Cardiac fibroblast (primary cell): ENCODE measurements at places on chromosomes 3 and 15.

DNA sequence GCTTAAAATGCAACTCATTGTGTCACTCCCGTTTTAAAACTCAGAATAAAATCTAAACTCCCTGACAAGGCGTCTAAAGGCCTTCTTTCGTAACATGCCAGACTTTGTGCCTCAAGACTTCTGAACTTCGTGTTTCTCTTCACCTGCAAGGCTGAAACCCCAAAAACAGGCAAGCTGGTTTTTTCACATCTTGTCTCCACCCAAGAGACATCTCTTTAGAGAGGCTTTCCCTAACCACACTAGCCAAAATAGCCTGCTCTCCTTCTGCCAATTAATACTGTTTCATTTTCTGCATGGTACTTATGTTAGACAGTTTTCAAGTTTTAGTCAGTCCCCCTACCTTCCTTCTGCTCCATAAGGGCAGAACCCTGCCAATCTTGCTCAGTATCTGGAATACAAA, 41.6 kb downstream of the RAF1 start:
- DNase-seq, result no peak

- peak; percentile 76 for DNase-seq
These were observed 682 bp downstream of the CLDND1 start for GRCh38 chr3:98521897-98522543.

DNA sequence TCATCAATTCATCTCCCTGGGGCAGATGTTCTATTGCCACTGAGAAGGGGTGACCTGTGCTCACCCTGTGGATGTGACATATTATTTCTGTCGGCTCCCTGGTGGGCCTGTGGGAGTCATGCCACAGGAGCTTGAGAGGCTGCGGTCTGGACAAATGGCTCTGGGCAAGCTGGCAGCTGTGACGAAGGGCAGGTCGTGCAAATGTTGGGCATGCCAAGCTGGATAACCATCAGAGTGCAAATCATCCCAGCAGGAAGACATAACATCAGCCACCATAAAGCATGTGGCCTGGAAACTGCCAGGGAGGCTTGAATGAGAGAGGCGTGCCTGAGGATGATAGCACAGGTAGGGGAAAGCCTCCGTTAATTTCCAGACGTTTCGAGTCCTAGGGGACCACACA, 45.3 kb upstream of the FAM3D start:
- no peak for DNase-seq

DNA sequence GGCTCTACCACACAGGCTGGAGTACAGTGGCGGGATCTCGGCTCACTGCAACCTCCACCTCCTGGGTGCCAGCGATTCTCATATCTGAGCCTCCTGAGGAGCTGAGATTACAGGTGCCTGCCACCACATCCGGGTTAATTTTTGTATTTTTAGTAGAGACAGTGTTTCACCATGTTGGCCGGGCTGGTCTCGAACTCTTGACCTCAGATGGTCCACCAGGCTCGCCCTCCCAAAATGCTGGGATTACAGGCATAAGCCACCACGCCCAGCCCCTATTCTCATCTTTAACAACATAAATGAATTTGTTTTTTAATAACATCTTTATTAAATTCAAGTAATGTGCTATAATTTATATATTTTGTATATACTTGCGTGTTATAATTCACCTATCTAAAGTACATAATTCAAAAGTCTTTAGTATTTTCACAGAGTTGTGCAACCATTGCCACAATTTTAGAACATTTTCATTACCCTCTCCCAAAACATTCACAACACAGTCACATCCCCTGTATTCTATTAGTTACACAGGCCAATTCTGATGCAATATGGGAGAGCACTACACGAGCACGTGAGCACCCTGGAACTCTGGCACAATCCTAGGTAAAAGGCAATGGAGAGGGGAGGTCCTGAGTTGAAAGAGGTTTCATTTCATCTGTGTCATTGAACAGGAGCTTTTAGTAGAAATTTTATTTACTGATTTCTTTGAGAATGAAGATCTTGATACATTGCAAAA, 21.2 kb upstream of the MTMR14 start:
- DNase-seq, result no peak

- DNase-seq, result no peak
These were observed 910.7 kb downstream of the TBL1XR1 start for GRCh38 chr3:176286476-176287085.

DNA sequence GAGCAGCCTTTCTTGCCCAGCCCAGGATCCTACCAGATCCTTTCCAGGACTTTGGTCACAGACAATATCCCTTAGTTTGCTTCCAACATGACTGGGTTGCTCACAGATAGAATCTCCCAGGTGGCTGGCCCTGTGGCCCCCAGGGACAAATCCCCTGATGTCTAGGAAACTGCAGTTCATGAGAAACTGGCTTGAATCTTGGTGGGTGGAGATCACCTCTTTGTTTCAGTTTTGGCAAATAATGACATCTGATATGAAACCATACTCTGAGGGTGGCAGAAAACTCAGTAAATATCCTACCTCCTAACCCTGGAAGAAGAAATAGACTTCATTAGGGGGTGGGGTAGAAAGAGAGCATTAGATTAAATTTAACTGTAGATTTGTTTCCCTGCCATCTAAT, 44.1 kb upstream of the PFN2 start:
- DNase-seq, result no peak

DNA sequence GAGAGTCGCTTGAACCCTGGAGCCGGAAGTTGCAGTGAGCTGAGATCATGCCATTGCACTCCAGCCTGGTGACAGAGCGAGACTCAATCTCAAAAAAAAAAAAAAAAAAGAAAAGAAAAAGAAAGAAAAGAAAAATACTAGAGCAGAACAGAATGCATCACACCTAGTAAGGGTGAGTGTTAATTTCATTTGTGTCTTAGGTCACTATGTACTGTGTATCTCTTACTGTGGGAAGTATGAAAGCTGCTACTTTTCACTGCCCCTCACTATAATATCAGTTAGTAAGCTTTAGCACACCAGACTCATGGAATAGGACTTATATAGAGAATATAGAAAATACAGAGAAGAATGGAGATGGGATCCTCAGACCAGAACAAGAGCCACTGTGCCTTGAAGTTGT, 45.9 kb upstream of the RASA2 start:
- DNase-seq, result no peak

DNA sequence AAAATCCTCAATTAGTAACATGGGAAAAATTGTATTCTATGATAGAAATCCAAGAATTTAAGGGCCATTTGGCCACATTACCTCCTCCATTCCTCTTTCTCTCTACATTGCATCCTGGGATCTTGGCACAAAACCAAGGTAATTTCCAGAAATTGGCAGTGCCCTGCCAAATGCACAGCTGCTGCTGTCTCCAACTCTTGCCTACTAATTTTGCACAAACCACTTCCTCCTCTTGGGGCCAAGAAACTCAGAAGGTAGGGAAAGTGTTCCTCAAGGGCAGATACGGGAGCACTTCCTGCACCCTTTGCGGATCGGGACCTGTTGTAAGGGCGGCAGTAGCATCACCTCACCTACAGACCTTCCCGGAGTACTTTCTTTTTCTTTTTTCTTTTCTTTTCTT, 57.8 kb downstream of the MAP3K13 start:
- DNase-seq, result peak; percentile 70

GRCh38 chr3:51678641-51679040, 7.6 kb downstream of the TEX264 start:
- DNase-seq, result no peak
